ENCODE measurements at places on chromosomes 1 and 21.

DNA sequence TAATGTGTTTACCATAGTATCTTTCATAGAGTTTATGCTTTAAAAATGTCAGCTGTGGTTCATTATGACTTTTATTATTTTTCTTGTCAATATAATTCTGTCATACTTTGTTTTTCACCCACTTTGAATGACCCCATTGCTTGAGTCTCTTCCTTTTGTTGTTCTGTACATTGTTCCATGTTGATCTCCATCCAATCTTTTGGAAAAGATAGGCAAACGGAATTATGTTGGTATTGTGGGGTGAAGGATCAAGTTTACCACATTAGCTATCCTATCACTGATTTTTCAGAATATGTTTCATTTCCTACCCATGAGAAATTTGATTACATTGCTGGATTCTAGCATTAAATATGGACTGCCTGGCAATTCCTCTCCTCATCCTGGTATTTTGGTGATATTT lies 196.6 kb downstream of the NFIA start:
- no peak for DNase-seq

- DNase-seq = no peak
Observed at GRCh38 chr1:39048745-39049370, 22.7 kb downstream of the NDUFS5 start.

GRCh38 chr1:12180315-12180714 lies 13.5 kb downstream of the TNFRSF1B start:
- no peak for DNase-seq

- DNase-seq = no peak
Observed at GRCh38 chr1:44807364-44808062, 362 bp upstream of the DYNLT4 start.

- no peak for DNase-seq
Observed at GRCh38 chr1:98112626-98113025, 191.8 kb upstream of the DPYD start.

GRCh38 chr21:45074818-45075595 lies 627 bp downstream of the ADARB1 start:
- peak; percentile 16 for DNase-seq

- DNase-seq = no peak
Observed at GRCh38 chr1:234970401-234970730, 158.3 kb downstream of the TOMM20 start.

- no peak for DNase-seq
Observed at GRCh38 chr1:204266504-204267034, 52.8 kb upstream of the GOLT1A start.

DNA sequence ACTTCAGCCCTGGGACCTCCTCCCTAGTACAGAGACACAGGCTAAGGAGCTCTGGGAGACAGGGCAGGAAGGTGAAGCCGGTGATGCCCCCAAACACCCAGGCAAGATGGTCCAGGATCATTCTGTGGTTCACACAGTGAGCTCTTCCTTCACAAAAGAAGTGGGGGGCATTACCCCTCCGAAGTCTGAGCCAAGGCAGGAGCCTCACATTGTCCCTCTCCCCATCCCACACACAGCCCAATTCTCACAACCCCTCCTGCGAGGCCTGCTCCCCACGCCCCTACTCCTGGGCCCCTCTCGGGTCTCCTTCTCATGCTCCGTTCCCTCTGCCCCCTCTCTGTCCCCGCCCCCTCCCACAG lies 10.7 kb downstream of the MEF2D start:
- DNase-seq = no peak

DNA sequence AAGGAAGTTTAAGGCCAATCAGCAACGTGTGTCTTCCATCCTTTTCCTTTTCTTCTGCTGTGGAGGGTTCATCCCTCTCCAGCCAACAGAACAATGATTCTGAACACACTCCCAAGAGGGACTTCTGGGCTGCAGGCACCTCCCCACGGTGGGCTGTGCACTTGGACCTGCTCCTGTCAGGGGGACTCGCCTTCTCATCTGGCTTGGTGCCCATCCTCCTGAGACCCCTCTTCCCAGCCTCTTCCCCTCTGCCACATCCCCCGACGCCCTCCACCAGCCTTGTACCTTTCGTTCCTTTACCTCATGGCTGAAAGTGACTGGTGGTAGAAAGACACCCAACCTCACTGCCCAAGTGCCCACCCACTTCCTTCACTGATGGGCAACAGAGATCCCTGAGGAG lies 26.0 kb upstream of the SLAMF9 start:
- no peak for DNase-seq

- no peak for DNase-seq
Observed at GRCh38 chr1:70992521-70992920, 55.1 kb downstream of the PTGER3 start.

- no peak for DNase-seq
Observed at GRCh38 chr21:42201615-42202161, 17.3 kb upstream of the ABCG1 start.

- DNase-seq = no peak
Observed at GRCh38 chr1:216607067-216607697, 116.0 kb downstream of the ESRRG start.

DNA sequence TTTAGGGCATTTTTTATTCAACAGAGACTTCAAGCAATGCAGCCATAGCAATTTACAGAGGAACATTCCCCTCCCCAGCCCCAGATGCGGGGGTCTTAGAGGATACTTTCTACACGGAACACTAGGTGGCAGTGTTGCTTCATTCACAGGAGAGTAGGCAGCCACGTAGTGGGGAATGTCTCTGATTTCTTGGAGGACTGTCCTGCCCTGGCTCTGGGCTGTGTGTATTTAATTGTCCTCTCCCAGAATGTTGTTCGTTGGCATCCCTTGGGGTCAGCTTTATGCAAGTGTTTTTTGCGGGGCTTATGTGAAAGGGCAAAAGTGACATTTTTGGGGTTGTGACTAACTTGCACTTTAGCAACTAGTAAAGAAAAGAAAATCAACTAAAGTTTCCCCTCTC lies 96.9 kb downstream of the PAPPA2 start:
- DNase-seq = peak; percentile 45

GRCh38 chr1:119440721-119441307 lies 25.9 kb downstream of the HSD3B2 start:
- no peak for DNase-seq

DNA sequence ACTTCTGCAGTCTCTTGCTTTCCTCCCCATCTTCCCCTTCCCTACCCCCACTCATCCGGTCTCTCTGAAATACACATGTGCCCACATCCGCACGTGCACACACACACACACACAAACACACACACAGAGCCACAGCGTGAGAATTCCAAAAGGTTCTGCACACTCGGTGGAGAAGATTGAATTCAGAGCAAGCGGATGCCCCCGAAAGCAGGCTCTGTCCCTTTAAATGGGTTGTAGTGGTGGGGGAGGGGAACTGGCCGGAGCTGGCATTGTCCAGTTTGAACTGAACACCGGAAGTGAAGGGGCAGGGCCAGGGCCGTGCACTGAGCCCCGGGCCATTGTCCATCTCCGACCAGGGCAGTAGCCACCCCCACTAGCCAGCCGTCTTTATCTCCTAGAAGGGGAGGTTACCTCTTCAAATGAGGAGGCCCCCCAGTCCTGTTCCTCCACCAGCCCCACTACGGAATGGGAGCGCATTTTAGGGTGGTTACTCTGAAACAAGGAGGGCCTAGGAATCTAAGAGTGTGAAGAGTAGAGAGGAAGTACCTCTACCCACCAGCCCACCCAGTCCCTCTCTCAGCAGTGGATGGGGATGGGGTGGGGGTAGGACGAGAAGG lies 1.3 kb upstream of the LIN28A start:
- DNase-seq = no peak

GRCh38 chr21:41768437-41769042 lies 1.7 kb upstream of the RIPK4 start:
- peak; percentile 53 for DNase-seq

- no peak for DNase-seq
Observed at GRCh38 chr21:34029743-34030528, 43.4 kb upstream of the MRPS6 start.

DNA sequence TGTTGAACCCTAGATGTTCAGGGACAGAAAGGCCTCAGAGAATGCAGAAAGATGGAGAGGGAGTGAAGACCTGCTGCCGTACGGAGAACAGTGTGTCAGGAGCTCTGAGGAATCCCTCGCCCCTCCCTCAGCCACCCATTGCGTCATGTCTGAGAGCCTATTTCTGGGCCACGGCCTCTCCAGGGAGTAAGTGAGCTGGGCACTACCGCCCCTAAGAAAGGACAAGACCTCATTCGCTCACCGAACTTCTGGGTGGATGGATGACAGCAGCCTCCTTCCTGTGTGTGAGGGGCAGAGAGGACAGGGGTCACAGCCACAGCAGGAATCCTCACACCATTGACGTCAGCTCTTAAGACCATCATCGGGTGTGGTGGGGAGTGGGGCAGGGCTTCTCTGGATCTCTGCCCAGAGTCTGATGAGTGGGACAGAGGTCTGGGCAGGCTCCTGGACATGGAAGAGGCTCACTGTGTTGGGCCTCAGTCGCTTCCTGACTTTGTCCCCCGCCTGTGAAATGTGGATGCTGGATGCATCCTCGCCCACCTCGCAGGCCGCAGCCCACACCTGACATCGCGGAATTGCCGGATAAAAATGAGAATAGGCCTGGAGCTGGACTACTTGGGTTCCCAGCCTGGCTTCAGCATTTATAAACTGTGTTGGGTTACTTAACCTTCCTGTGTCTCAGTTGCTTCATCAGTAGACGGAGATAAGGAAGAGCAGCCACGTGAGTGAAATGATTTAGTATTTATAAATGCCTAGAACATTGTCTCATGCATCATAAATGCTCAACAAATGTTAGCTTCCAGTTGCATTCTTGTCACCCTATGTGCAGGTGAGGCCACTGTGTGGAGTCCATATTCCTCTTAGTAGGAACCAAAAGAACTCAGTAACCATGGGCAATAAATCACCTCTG lies 238.6 kb downstream of the TRABD2B start:
- DNase-seq = no peak

GRCh38 chr1:62070384-62071011 lies 124.2 kb upstream of the L1TD1 start:
- no peak for DNase-seq

GRCh38 chr1:98384461-98385141 lies 276.9 kb upstream of the SNX7 start:
- DNase-seq = no peak

DNA sequence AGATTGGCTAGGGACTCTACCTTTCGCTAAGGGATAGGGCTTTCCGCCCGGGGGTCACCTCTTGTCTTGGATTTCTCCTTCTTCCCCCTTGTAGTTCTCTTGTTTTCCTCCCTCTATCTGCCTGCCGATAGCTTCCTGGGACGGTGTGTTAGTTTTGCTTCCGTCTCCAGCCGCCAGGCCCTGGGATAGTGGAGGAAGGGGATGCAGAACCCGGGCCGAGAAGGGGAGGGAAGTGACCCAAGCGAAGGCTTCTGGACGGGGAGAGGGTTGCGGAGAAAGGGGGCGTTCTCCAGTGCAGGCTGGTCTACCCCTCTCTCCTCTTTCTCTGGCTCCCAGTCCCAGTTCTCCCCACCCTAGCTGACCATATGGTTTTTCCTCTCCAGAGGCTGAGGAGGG lies 871 bp downstream of the TUFT1 start:
- DNase-seq = no peak

- no peak for DNase-seq
Observed at GRCh38 chr1:43220905-43221778, 48.6 kb upstream of the TMEM125 start.

- DNase-seq = no peak
Observed at GRCh38 chr1:57492586-57493226, 68.8 kb upstream of the DAB1 start.

GRCh38 chr1:158969855-158970254 lies 38.5 kb downstream of the PYHIN1 start:
- DNase-seq = no peak

- no peak for DNase-seq
Observed at GRCh38 chr1:98688110-98688739, 26.7 kb downstream of the SNX7 start.

DNA sequence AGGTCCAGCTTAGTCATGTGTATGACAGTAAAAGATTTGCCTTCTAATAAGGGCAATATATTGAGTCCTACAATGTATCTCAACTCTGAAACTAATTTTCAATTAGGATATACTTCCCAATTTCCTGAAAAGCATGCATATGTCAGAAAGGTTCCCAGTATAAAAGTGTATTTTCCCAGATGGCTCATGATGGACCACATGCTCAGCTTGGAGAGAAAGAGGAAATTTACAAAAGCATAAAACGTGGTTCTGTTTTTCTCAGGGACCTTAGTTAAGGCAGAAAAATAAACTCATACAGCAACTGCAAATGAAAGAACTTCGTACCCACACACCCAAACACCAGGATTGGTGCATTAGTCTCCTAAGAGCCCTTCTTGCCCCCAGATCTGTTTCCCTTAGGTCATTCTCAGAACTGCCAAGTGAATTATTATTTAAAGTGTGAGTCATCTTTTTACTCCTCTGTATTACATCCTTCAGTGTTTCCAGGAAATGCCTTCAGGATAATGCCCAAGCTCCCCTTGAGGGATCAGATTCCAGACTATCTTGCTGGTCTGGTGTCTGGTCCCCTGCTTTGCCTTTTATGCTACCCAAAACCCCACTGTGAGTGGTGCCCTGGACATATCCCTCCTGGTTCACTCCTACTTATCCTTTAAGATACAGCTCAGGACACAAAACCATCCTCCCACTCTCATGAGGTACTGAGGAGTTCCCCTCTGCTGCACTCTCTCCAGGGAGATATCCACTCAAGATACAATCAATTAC lies 57.4 kb downstream of the SSX2IP start:
- no peak for DNase-seq

DNA sequence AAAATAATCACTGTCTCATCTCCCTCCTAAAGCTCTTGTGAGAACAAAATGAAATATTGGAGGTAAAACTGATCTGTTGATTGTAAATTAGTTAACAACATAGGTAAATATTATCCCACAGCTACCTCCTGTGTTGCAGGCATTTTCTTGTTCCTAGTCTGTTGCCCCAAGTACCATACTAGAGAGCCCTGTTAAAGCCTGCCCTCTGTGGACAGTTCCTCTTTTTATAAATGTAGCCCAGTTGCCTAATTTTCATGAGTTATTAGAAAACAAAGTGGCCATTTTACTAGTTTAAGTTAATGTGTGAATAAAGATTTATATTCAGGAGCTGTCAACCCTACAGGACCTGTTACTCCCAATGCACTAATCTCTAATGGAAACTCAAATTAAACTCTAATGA lies 180.0 kb upstream of the KCND3 start:
- no peak for DNase-seq

GRCh38 chr21:43956670-43957035 lies 55.5 kb upstream of the TRAPPC10 start:
- no peak for DNase-seq

DNA sequence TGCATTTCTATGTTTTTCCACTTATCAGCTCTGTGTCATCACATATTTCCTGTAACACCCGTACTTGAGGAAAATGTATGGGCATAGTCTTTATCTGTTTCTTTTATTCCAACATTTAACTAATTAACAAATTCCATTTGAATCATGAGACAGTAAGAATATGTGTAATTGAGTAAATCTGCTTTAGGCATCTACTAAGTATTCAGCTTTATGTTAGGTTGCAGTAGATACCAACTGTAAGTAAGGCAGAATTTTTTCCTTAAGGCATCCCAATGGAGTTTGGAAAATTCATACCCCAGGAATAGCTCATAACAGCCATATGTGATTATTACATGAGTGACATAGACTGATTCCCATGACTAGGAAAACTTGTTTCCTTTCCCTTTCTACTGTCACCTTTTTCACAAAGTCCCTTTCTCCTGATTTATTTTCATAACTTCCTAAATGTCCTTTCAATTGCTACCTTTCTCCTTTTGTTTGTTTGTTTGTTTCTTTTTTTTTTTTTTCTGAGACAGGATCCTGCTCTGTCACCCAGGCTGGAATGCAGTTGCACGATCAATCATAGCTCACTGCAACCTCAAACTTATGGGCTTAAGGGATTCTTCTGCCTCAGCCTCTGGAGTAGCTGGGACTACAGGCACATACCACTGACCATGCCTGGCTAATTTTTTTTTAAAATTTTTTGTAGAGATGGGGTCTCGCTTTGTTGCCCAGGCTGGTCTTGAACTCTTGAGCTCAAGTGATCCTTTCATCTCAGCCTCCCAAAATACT lies 59.8 kb upstream of the CACYBP start:
- DNase-seq = no peak
